ENCODE measurements at places on chromosomes 6 and 20. TPM values are rescaled to one million over a fixed set of nuclear protein-coding genes. Genes with fewer than 3 reads are reported as not detected.

The KHDC1L gene
- not detected for total RNA-seq

- DNase-seq, result no peak
These were observed 294.9 kb upstream of the JARID2 start for GRCh38 chr6:14950970-14951276.

GRCh38 chr6:90098627-90099026 is 198.0 kb downstream of the BACH2 start:
- DNase-seq, result no peak

DNA sequence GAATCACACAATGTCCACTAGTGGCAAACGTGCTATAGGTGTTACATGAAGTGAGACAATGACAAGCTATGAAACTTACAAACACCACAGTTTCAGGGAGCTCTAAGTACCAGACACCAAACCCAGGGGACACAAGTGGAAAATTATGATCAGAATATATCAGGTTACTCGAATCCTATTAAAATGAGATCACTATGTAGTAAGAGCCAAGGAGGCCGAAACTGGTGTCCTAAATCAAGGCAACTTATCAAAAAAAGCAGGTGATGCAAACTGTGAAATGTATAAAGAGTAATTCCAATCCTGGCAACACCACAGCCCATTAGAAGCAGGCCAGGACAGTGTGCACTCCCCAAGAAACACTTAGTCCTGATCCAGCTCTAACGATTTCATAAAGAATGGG is 100.3 kb downstream of the ARHGAP18 start:
- no peak for DNase-seq

DNA sequence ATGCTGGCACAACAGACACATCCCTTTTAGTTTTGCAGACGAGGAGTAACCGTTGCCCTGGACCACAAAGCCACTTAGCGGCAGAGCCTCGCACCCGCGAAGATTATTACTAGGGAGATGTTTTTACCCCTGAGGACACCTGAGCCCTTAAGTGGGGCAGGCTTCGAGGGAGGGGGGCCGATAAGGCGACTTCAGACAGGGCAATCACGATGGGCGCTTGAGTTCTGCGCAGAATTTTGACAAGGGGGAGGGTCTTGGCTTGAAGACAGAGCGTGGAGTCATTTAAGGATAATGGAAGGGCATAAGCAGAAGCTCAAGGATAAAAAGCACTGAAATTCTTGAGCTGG is 650 bp upstream of the TTK start:
- no peak for DNase-seq

Data from OCI-LY7 (cell line).